Activated CD4-positive, CD25-positive, alpha-beta regulatory T cell (primary cell): ENCODE measurements at places on chromosomes 1 and 21.

GRCh38 chr1:59605761-59606160 lies 209.0 kb upstream of the HOOK1 start:
- no peak for DNase-seq

- no peak for DNase-seq
Observed at GRCh38 chr1:109304226-109304920, 2.4 kb downstream of the MYBPHL start.

GRCh38 chr1:162215902-162216301 lies 146.4 kb downstream of the NOS1AP start:
- no peak for DNase-seq

GRCh38 chr1:118650107-118650807 lies 337.9 kb downstream of the TBX15 start:
- DNase-seq = no peak

DNA sequence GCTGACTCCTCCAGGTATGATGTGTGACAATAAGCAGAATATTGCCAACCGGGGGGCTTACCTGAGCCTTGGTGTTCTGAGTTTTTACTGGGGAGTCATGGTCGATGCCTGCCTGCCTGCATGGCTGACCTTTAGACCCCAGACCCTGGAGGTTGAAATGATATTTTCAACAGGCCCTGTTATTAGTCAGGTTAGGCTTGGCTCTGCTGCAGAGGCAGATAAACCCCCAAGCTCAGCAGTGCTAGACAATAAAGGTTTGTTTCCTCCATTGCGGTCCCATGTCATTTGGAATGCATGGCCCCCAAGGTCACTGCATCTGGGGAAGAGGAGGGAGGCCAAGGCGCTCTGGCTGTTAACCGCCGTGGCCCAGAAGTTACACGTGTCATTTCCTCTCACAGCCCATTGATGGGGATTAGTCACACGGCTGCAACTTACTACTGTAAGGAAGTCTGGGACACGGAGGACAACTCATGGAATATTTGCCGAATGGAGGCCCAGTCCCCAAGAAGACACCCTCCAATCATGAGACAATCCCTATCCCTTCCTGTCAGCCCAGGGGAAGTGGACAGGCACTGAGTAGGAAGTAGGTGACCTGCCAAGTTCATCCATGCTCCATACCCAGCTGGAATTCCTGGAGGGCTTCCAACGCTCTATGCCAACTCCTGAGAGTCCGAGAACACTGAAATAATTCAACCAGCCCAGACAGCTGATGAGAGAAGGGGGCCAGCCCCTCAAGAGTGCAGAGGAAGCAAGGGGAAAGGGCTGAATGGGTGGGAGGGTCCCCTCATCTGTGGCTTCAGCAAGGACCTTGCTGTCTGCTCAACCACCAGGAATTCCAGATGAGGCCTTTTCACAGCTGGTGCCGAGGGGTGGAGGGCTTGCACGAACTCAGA lies 97.3 kb downstream of the TAS1R2 start:
- no peak for DNase-seq

- no peak for DNase-seq
Observed at GRCh38 chr1:12376236-12377045, 146.6 kb downstream of the VPS13D start.

- DNase-seq = no peak
Observed at GRCh38 chr1:44696789-44697345, 22.4 kb downstream of the ARMH1 start.

DNA sequence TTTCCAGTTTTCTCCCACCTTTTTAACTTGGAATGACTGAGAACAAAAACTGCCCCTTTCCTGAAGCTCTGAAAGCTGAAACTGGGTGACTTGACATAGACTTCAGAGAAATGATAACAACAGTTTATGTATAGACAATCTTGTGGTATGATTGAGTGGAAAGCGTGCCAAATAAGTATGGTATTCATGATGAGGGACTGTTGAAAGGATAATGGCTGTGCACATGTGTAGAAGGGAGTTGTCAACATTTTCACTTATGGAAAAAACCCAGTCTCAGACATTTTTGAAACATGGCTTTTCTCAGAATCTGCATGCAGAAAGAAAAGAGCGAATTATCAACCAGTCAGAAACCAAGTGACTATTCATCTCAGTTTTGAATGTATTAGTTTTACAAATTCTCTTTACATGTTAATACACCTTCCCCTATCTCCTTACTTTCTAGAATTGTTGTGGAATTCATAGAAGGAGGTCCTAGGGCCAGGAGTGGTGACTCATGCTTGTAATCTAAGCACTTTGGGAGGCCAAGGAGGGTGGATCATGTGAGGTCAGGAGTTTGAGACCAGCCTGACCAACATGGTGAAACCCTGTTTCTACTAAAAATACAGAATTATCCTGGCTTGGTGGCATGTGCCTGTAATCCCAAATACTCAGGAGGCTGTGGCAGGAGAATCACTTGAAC lies 261.2 kb downstream of the S1PR1 start:
- DNase-seq = no peak

DNA sequence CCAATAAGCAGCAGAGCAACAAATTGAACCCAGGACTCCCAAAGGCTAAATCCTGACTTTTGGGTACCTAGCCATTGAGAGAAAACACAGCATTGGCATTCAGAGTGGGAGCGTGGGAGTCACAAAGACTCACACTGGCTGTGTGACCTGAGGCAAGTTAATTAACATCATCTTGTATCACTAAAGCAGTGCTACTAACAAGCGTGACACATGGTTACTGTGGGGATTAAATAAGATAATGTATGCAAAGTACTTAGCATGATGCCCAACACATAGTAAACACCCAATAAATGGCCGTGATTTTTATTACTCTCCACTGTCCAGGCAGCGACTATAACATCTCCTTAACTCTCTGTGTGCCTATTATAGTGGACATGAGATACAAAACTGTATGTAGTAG lies 73.3 kb downstream of the CD34 start:
- DNase-seq = no peak

- DNase-seq = no peak
Observed at GRCh38 chr1:218328769-218329168, 16.4 kb upstream of the TGFB2 start.

DNA sequence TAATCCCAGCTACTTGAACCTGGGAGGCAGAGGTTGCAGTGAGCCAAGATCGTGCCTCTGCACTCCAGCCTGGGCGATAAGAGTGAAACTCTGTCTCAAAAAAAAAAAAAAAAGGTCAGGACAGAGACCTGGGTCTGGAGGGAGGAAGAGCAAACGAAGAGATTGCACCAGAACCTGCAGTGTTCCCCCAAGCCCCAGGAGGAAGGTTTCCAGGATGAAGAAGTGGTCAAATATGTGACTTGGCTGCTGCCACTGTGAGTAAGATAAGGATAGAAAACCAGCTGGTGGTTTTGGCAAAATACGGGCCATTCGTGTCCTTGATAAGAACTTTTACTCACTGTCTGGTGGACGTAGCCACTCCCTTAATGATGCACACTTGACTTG lies 42.2 kb downstream of the CLDN14 start:
- no peak for DNase-seq

GRCh38 chr1:204624631-204625216 lies 60.8 kb downstream of the LRRN2 start:
- DNase-seq = no peak

DNA sequence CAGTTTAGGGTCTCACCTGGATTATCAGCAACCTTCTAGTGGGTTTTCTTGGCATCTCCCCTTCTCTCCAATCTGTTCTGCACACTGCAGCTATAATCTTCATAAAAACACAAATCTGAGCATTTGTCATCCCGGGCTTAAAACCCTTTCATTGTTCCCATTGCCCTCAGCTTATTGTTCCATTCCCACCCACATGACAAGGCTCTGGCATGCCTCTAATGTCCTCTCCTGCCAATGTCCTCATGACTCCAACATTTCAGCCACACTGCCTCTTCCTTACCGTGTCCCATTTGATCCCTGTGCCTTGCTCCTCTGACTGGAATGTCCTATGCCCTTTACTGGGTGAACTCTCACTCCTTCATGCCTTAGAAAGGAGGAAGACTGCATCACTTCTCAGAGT lies 7.5 kb upstream of the DPH2 start:
- no peak for DNase-seq

GRCh38 chr1:160070243-160071163 lies 543 bp upstream of the KCNJ10 start:
- DNase-seq = peak; percentile 22

DNA sequence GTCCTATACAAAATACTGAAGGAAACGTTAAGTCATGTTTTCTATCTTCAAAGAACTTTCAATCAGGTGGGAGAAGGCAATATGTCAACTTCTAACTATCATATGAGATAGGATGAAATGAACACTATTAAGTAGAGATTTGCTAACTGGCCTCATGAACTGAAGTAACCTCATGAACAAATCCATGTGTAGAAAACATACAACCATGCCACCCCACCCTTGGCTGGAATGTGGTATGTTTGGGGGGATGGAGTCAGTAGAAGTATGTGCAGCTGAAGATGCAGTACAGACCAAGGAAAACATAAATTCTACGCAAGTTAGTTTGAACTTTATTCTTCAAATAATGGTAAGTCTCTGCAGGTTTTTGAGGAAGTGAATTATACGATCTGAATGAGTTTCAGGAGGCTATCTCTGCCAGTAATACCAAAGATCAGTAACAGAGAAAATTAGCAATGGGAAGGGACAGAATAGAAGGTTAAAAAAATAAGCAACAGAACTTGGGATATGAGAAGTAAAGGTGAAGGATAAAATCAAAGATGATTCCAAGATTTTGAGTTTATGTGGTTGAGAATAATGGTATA lies 4.5 kb downstream of the TRMT1L start:
- DNase-seq = no peak

- no peak for DNase-seq
Observed at GRCh38 chr1:8493916-8494540, 176.1 kb downstream of the SLC45A1 start.

GRCh38 chr1:161499099-161500039 lies 5.9 kb upstream of the FCGR2A start:
- no peak for DNase-seq

DNA sequence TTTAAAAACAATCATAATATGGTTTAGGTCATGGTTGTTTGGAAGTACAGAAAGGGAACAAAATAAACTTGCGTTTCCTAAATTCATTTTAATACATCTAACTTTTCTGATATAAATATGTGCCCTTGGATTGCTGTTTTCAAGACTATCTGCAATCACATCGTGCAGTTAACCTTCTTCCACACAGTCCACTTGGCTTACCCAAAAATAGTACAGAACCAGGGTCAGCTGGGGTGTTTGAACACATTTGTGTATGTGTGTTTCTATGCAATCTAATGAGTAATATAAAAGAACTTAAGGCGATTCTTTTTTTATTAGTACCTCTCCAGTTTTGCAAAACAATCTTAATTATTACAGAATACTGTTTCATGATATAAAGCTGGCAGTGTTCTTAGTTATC lies 19.9 kb downstream of the SAMSN1 start:
- DNase-seq = no peak

- DNase-seq = no peak
Observed at GRCh38 chr21:45108808-45109781, 34.7 kb downstream of the ADARB1 start.
